ENCODE measurements at places on chromosomes 7 and 10.
A peak's percentile ranks its signal among the peaks of the same experiment; 100 is the strongest.

DNA sequence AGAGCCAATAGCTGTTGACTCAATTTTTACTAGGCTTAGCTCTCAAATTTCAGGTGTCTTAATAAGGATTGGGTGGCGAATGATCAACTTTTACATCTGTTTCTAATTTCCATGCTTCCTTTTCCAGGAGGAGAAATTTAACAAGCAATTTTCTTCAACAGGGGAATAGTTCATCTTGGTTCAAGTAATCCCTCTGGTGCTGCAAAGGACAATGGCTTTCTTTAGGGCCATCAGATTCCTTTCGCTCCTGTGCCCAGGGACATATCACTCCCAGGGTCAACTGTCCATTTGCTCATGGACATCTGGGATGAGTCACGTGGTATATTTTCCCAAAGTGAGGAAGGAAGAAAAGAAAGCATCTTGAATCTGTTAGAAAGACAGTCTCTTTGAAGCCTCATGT, 313.3 kb downstream of the FRMD4A start:
- no peak for DNase-seq

- DNase-seq: no peak
Measured at GRCh38 chr7:36232971-36233550, 80.0 kb downstream of the EEPD1 start.

DNA sequence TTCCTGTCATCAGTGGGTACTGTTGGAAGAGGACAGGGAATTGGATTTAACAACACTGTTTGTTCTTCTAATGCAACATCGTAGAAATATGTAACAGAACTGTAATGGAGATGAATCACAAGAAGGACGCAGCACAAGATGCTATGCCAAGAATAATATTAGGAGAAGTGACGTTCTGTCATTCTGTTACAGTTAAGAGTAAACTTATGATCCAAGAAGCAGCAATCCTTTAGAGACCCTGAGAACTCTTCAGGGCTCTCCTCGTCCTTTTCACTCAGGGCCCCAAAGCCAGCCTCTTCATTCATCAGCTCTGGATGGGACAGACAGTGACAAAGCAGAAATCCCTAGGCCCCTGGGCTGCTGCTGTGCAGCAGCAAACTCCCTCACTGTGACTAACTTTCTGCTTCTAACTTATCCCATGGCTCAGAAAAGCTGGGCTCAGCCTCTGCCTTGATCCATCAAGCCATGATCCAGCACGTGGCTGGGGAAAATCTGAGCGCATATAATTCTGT, 8.7 kb upstream of the IL6 start:
- no peak for DNase-seq

DNA sequence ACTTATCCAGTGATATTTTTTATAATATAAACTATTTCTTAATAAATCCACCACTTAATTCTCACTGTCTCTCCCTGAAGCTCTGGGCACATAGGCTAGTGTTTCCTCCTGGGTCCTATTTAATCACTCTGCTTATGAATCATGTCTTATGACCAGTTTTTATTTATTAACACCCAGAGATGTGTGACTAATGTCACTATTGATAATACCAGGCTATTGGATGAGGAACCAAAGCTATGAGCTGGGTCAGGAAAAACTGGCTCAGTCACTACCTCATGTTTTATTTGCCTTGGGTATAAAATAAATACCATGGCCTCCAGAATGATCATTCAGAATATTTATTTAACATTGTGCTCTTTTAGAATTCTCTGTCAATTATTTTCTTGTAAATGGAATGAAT, 5.2 kb downstream of the SEMA3E start:
- DNase-seq: no peak

DNA sequence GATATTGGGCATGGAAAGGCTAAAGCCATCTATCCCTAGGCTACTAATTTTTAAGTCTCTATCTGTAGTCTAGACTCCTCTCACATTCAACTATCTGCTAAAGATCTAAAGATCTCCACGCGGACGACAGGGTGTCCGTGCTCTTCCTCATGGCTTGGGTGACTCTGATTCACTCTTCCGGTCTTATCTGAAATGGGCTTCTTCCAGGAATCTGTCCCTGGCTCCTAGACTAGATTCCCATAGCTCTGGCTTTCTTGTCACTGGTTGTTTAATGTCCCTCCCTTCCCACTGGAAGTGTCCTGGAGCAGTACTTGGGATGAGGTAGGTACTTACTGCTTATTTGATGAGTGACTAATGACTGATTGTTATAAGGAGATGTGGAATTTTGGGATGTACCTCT, 62.0 kb upstream of the PODXL start:
- DNase-seq: no peak

- DNase-seq: no peak
Measured at GRCh38 chr7:159035571-159036073, 109.0 kb downstream of the VIPR2 start.

GRCh38 chr10:13102002-13102794, 2.2 kb downstream of the OPTN start:
- no peak for DNase-seq

- no peak for DNase-seq
Measured at GRCh38 chr7:108007762-108008161, 4.8 kb upstream of the LAMB1 start.

- DNase-seq: peak; percentile 21
Measured at GRCh38 chr10:61140765-61141392, 196.9 kb upstream of the RHOBTB1 start.

DNA sequence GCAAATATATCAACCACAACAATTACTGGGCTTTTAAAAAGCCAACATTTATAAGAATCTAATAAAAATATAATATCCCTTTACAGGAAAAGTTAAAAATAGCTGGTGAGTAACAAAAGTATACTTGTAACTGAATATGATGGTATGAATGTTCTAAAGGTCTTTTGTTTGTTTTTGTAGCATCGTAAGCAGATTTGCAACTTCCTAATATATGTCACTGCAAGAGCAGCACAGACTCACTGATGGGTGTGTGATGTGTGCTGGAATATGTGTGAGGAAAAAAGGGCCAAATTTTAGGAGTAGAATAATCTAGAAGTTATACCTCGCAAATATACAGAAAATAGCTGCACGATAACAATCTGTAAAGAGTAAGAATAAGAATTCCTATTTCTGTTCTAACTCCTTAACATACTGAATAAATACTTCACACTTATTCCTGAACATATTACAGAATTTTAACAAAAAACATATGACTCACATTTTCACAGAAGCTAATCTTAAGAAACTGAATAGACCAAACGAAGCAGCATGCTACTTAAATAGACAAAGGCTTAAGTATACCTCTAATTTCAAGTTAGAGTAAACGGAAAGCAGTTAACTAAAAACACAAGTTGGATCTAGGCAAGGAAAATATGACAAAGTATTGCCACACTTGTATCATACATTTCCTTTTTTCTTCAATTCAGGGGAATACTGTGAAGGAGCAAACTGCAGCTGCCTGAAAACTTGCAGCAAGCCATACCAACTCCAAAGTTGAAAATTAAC, 9.6 kb downstream of the ETV1 start:
- no peak for DNase-seq

GRCh38 chr7:151491859-151492258, 27.8 kb downstream of the RHEB start:
- no peak for DNase-seq

- no peak for DNase-seq
Measured at GRCh38 chr10:124602646-124603365, 141.2 kb downstream of the LHPP start.

- DNase-seq: peak; percentile 34
Measured at GRCh38 chr7:322111-322671, 32.2 kb downstream of the FOXL3 start.

DNA sequence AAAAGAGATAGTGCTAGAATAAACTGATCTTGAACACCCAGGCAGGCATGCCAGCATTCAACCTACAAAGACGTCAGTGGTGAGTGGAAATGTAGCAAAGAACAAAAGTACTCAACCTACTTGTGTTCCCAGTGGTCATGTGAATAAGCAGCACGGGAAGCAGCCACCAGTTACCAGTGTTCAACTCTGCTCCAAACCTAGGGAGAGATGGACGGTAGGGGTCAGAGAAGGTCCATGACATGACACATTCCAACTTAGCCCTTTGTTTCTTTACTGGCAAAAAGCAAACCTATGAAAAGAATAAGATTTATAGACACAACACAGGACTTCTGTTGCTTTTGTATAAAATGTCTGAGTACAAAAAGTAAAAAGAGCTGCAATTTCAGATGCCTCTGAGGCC, 511.4 kb downstream of the XPNPEP1 start:
- no peak for DNase-seq

GRCh38 chr7:36278069-36278619, 111.5 kb upstream of the ANLN start:
- DNase-seq: no peak

- DNase-seq: no peak
Measured at GRCh38 chr10:97300980-97301379, 8.5 kb upstream of the ARHGAP19 start.

GRCh38 chr7:97871659-97872024, 566 bp downstream of the ASNS start:
- DNase-seq: peak; percentile 15

DNA sequence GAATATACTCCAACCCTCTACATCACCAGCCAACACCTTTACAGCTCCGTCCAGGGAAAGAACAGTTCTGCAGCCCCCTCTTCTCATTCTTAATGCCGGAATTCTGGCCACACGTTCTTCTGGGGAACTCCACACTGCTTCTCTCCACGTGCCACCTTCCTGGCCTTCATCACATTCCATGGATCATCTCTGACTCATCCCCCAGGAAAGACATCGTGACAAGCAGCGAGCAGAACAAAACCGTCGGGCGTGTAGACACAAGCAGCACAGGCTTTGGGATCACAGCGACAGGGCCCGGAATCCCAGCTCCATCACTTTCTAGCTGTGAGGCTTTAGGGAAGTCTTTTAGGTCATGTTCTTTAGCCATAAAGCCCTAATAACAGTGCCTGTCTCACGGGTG, 590.3 kb upstream of the FOXK1 start:
- DNase-seq: no peak

- no peak for DNase-seq
Measured at GRCh38 chr10:60110739-60111138, 204.4 kb upstream of the CCDC6 start.

- DNase-seq: peak; percentile 37
Measured at GRCh38 chr7:50267525-50268041, 36.9 kb upstream of the IKZF1 start.

DNA sequence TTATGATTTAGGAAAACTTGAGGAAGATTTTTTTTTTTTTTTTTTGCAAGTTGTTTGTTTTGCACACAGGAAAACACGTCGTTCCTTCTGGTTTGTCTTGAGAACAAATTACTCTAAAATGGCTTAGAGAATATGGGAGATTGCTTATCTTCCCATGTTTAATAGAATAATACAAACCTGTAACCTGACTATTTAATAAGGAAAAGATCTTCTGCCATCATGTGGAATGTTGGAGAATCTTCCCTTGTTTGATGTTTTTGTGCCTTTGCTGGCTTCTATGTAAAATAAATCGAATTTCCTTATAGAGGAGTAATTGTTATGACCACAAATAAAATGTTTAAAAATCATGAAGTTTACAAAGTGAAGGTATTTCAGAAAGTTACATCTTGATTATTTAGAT, 818.8 kb downstream of the GATA3 start:
- DNase-seq: no peak

GRCh38 chr10:29522061-29522855, 112.5 kb downstream of the SVIL start:
- DNase-seq: no peak

Data from thymus (tissue), 14 donors.